OCI-M1 (cell line): ENCODE measurements at places on chromosomes 7 and 10.
A peak's percentile ranks its signal among the peaks of the same experiment; 100 is the strongest.

GRCh38 chr10:102919992-102920739 is 2.1 kb downstream of the CNNM2 start:
- peak; percentile 41 for DNase-seq

GRCh38 chr10:92142949-92143348 is 147.9 kb downstream of the CPEB3 start:
- no peak for DNase-seq

DNA sequence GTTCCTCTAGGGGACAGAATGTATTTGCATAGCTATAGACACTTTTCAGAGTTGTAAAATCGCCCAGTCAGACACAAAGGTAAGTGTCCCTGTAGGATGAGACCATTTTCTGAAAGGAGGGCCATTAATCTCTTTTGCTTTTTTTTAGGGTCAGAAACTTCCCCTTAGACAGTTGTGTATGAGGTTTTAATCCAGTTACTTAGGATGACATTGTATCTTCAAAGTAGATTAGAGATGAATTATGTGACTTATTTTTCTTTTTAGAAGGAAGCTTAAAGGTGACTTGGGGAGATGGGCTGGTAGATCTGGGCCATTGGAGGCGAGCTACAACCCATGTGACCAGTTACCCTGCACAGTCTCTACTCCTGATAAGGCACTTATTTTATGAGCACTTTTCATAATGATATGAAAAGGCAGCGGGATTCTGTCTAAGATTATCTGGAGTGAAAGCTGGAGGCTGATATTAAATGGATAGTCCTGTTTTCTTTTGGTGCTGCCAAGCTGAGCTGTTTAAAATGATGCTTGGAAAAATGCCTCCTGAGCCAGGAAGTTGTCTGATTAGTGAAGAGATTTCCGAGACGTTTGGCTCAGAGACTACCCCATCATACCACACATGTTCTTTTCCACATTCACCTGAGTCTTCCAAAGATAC is 264.3 kb downstream of the AUTS2 start:
- DNase-seq = no peak

- DNase-seq = no peak
Measured at GRCh38 chr10:47008769-47009168, 97.5 kb downstream of the PTPN20 start.

DNA sequence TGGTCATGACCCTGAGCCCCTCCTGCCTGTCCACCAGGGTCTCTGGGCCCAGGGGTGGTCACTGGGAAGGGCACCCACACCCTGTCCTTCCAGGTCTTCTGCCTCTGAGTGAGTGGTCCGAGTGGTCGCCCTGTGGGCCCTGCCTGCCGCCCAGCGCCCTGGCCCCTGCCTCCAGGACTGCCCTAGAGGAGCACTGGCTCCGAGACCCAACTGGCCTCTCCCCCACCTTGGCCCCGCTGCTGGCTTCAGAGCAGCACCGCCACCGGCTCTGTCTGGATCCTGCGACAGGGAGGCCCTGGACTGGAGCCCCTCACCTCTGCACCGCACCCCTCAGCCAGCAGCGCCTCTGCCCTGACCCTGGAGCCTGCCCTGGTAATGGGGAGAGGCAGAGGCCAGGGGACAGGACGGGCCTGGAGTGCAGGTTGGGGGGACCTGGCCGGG is 13.9 kb upstream of the ZNF862 start:
- DNase-seq = no peak

DNA sequence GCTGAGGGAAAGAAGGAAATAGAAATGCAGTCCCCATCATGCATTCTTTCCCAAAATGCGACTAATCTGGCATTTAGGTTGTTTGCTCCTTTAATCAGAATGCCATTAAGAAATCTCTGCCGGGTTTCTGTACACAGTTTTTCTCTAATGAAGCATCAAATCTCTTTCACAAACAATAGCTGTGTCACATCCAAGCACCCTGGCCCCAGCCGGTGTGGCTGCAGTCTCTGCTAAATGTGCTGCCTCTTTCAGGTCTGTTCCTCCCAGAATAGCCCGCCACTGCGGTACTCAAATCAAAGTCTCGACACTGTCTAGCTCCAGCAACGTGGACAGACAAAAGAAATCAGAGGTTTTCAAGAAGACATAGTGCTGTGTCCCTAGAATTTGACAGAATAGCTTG is 343.8 kb downstream of the KCNMA1 start:
- DNase-seq = no peak

- no peak for DNase-seq
Measured at GRCh38 chr7:17671956-17672355, 268.3 kb downstream of the SNX13 start.

- DNase-seq = peak; percentile 55
Measured at GRCh38 chr10:50988792-50989191, 85.5 kb upstream of the PRKG1 start.

- no peak for DNase-seq
Measured at GRCh38 chr10:113057948-113058522, 108.0 kb downstream of the TCF7L2 start.

DNA sequence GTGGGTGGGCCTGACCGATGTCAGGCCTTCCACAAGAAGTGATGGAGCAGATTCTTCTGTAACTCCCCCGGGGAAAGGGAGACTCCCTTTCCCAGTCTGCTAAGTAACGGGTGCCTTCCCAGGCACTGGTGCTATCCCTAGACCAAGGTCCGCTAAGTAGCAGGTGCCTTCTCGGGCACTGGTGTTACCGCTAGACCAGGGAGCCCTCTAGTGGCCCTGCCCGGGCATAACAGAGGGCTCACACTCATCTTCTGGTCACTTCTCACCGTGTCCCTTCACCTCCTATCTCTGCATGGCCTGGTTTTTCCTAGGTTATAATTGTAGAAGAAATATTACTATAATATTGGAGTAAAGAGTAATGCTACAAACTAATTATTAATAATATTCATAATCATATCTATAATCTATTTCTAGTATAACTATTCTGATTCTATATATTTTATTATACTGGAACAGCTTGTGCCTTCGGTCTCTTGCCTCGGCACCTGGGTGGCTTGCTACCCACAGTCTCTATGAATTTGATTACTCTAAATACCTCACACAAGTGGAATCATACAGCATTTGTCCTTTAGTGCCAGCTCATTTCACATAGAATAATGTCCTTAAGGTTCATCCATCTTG is 1378.7 kb downstream of the XPNPEP1 start:
- peak; percentile 91 for DNase-seq

- DNase-seq = no peak
Measured at GRCh38 chr7:69743436-69743835, 145.2 kb downstream of the AUTS2 start.

DNA sequence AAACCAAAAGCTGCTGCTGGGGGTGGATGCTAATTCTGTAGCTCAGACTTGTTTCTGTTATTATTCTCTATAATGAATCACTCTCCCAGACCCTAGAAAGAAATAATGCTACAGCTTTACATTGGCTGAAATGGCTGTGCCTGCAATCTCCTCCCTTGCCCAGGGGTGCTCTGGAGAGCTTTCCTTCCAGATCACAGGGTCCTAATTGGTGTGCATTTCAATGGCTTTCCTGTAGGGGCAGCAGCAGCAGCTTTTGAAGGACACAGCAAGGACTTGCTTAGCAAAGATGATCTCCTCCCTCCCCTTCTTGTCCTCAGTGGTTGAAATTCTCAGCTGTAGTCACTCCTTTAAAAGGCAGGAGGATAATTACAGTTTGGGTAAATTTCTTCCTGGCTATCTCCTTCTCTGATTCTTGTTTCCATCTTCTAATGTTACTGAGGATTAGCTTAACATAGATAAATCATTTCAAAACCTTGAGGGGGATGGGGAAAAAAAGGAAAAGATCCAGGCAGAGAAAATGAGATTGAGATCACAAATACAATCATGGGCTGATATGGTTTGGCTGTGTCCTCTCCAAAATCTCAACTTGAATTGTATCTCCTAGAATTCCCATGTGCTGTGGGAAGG is 120.2 kb upstream of the CTTNBP2 start:
- DNase-seq = peak; percentile 84

DNA sequence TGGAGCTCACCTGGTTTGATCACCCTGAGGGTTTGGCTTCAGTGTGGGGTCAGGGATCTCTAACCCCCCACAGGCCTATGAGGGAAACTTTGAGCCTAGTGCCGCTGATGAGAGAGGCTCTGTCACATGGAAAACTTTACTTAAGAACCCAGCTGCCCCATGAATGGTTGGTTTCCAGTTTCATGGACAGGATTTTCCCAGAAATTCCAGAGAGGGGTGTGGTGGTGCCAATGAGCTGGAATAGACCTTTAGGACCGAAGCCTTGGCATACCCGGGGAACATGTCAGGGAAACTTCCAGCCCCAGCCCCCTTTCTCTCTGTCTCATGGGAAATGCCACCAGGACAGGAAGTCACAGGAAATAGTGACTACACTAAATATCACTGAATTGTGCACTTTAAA is 36.9 kb downstream of the AKR1B1 start:
- DNase-seq = no peak

DNA sequence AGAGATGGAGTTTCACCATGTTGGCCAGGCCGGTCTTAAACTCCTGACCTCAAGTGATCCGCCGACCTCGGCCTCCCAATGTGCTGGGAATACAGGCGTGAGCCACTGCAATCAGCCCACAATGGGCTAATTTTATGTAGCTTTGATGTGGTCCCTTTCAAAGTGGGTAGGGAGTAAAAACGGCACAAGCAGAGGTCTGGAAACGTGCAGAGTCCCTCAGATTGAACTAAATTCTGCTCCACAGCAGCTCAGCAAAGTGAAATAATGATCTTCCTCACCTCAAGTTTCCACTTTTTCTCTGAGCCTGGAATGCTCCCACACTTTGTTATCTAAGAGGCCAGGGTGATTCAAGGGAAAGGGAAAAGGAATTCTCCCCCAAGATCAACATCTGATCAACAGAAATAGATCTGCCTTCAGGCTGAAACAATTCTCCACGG is 6.1 kb downstream of the CCDC3 start:
- no peak for DNase-seq

DNA sequence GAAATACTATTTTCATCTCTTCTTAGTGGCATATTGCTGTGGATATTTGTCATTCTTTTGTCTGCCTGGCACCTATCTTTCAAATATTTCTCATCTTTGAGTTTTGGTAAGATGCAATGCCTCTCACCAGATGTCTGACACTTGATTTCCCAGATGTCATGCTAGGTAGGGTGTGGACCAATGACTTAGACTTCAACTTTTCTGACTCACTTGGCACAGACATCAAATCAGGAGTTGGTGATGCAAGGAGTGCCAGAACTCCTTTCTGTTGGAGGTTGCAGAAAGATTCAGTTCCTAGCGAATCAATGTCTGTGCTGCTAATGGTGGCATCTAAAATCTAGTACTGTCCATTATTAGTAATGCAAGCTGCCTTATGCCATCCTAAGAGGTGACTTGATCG is 216.9 kb upstream of the FERD3L start:
- DNase-seq = no peak
